DMS79 treated with DMSO at 0.1 percent for 48 hours (cell line): ENCODE measurements at places on chromosomes 16 and 17.
A peak's percentile ranks its signal among the peaks of the same experiment; 100 is the strongest.

GRCh38 chr17:279331-279730 is 73.3 kb downstream of the RPH3AL start:
- no peak for DNase-seq

GRCh38 chr16:81099958-81100357 is 3.8 kb upstream of the GCSH start:
- no peak for DNase-seq

GRCh38 chr17:78572239-78573205 is 4.7 kb downstream of the DNAH17 start:
- DNase-seq: no peak

GRCh38 chr16:4601036-4601863 is 13.4 kb downstream of the UBALD1 start:
- DNase-seq: peak; percentile 71

- DNase-seq: no peak
Observed at GRCh38 chr16:19722269-19722952, 4.3 kb downstream of the IQCK start.

DNA sequence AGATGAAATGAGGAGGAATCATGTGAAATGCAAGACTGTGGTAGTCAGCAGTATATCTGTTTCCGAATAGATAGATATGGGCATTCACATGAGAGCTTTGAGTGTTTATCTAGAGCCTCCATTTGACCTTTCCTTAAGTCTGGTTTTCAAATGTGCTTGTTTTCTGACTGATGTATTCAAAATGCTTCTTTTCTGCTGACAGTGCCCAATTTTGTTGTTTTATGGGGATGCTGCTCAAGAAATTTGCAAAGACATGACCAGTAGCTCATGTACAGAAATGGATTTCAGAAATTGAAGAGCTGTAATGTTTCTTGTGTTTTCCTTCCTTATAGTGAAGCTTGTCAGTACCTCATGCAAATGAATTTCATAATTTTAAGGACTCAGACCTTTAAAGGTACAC is 903.4 kb upstream of the CDH8 start:
- no peak for DNase-seq

- no peak for DNase-seq
Observed at GRCh38 chr17:65218261-65218660, 81.1 kb downstream of the RGS9 start.

- no peak for DNase-seq
Observed at GRCh38 chr16:27152121-27152520, 51.2 kb upstream of the KDM8 start.

GRCh38 chr17:2363851-2364762 is 26.8 kb downstream of the SGSM2 start:
- no peak for DNase-seq

DNA sequence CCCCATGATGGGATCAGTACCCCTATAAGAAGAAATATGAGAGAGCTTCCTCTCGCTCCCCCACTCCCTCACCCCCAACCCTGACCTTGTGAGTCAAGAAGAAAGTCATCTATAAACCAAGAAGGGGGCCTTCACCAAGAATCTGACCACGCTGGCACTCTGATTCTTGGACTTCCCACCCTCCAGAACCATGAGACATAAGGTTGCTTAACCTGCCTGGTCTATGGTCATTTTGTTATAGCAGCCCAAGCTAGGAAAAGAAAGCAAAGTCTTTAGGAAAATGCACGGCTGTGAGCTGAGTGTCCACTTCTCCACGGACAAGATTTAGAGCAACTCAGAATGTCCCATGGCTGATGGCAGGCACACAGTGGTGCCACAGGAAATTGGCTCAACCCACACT is 333.5 kb downstream of the SOX9 start:
- no peak for DNase-seq

GRCh38 chr17:55521186-55521585 is 9.9 kb upstream of the SMIM36 start:
- DNase-seq: no peak

DNA sequence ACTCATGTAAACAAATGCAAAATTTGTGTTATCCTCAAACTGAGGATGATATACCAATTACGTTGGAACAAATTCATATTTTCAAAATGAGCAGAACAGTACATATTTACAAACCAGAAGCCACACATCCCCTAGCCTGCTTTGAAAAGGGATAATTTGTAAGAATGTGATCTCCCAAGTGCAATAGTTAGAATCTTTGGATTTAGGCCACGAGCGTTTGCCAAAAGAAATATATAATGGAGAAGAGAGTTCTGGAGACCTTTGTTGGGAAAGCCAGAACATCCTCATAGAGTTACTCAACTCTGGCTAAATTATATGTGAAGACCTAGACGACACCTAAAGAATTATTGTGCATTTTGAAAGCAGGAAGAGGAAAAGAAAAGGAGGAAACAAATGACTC is 449.3 kb downstream of the KCNJ2 start:
- no peak for DNase-seq

DNA sequence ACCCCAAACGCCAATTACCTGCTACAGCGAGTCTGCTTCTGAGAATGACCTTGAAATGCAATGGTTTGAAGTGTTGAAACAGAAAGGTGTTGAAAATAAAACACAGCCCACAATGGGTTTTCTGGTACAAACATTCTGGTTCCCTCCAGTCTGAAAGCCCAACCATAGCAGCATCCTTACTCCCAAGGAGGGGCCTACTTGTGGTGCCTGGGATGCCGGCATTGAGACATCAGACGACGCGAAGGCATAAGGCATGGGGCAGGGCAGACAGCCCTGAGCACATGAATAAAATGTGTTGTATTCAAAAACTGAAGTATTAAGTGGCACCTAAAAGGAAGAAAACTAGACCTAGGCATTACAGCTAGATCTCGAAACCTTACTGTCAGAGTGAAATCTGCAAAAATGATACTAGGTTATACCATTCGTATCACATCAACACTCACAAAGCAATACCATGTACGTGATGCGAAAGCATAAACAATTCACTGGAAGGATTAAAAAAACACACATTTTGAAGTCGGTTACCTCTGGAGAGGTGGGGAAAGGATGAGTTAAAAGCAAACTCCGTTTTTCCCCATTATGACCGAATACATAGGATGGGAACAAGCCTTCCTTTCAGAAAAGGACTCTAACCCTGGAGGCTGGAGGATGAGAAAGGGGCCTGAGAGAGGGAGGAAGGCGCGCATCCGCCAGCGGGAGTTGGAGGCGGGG is 702 bp downstream of the NUDT21 start:
- peak; percentile 20 for DNase-seq

GRCh38 chr16:67934306-67935100 is 2.1 kb downstream of the PSMB10 start:
- DNase-seq: no peak

DNA sequence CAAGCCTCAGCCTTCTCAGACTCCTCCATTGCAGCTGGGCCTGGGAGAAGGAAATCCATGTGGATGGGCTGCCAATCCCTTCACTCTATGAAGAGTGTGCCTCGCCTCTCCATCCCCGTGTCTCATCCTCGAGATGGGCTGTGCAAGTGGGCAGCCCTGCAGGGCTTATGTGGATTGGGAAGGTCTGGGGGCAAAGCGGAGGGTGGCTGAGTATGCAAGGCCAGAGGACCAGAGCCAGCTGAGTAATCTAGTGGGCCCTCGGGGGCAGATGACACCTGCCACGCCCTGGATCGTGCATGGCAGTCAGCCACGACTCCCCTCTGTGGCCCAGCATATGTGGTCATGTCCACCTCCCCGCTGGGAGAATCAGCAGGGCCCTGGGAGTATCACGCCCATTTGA is 78.9 kb downstream of the IRX5 start:
- DNase-seq: no peak

DNA sequence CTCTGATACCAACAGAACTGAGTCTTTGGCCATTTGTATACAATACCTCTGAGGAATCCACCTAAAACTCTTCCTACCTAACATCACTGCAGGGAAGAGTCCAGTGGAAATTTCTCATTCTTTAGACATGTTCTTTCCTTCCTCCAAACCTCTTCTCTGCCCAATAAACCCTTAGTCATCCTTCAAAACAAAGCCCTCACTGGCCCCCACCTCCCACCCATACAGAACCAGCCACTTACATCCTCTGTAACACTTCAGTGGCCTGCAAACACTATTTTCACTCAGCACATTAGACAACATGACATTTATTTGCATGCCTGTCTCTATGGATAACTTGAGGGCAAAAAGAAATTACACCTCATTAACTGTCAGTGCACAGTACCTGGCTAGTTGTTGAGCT is 200.3 kb upstream of the NOG start:
- no peak for DNase-seq

GRCh38 chr16:62530426-62530825 is 494.2 kb upstream of the CDH8 start:
- DNase-seq: no peak

GRCh38 chr16:52265446-52265861 is 281.5 kb downstream of the TOX3 start:
- DNase-seq: peak; percentile 88

- no peak for DNase-seq
Observed at GRCh38 chr16:878072-878784, 77.7 kb upstream of the GNG13 start.

GRCh38 chr17:9974448-9975381 is 69.6 kb upstream of the RCVRN start:
- no peak for DNase-seq

GRCh38 chr16:87389245-87389644 is 2.9 kb upstream of the MAP1LC3B start:
- DNase-seq: no peak

DNA sequence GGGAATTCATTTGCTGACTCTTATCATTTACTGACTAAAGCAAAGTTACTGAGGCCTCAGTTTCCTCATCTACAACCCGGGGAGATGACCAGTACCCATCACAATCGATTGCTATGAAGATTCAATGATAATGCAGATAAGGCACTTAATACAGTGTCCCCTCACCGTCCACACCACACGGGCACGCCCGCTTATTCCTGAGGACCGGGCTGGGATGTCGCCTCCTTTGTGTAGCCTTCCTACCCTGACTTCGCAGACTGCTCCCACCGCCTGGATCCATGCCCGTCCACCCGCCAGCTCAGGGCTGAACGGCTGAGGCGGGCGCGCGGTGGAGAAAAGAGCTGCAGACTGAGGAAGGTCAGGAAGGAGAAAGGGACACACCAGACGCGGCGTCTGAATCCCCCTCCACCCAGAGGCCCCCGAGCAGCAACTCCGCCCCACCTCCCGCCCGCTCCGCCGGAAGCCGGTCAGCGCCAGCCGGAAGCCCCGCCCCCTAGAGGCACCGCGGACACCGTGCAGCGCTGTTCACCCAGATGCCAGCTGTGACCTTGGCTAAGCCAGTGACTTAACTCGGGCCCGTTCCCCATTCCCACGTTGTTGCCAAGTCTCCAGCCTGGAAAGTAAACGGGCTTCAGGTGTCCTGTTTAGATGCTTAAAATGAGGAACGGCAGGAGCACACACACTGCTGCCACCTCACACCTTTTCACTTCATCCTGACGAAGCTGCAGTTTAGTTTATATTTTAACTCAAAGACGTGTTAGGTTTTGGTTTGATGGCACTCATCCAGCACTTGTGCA is at the start of gene KRABD2:
Gene KRABD2, minus strand, starts transcription at position 434 of the 797 bp plus-strand sequence.
- DNase-seq: peak; percentile 51

GRCh38 chr16:57475711-57476339 is 10.5 kb downstream of the DOK4 start:
- DNase-seq: no peak

DNA sequence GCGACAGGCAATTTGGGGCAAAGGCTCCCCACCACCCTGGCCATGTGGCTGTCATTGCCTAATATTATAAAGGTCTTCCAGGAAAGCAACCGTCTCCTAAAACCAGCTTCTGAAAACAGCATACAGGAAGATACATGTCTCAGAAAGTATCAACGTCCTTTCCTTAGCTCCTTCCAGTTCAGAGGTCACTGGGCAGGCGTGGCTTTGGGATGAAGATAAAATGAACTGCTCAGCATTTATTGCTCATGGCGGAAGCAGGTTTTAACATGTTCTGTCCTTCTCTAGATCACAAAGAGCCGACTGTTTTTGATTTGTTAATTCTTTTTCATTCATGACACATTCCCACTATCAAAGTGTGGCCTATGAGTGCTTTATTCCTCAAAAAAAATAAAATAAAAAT is 8.0 kb downstream of the CFAP20 start:
- DNase-seq: no peak

- DNase-seq: no peak
Observed at GRCh38 chr17:40843242-40843641, 20.8 kb upstream of the KRT10 start.

- DNase-seq: no peak
Observed at GRCh38 chr17:74524653-74525464, 6.4 kb downstream of the CD300LB start.

GRCh38 chr17:50487213-50488096 is 8.8 kb downstream of the RSAD1 start:
- peak; percentile 61 for DNase-seq

GRCh38 chr16:57031156-57031555 is 41.8 kb downstream of the NLRC5 start:
- DNase-seq: no peak

GRCh38 chr16:24491731-24492130 is 47.6 kb upstream of the RBBP6 start:
- no peak for DNase-seq

DNA sequence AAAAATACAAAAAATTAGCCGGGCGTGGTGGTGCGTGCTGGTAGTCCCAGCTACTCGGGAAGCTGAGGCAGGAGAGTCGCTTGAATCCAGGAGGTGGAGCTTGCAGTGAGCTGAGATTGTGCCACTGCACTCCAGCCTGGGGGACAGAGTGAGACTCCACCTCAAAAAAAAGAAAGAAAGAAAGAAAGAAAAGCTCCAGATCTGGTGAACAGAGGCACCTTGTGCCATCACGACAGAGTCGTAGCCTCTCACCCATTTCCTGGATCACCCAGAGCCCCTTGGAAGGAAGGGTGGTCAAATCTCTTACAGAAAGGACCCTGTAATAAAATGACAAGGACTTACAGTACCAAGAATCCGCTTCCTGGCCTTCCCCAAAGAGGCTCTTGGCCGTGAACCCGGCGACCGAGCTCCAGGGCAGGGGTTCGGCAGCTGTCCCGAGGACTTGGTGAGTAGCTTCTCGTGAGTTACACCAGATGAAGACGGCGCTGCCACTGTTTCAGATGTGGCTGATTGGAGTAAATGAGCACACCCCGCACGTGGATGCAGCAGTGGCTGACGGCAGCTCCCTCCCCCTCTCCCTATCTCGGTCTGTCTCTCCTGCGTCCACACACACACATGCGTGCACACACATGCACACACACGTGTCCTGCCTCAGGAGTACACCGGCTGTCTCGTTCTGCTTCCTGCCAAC is 13.5 kb downstream of the LGALS3BP start:
- no peak for DNase-seq

DNA sequence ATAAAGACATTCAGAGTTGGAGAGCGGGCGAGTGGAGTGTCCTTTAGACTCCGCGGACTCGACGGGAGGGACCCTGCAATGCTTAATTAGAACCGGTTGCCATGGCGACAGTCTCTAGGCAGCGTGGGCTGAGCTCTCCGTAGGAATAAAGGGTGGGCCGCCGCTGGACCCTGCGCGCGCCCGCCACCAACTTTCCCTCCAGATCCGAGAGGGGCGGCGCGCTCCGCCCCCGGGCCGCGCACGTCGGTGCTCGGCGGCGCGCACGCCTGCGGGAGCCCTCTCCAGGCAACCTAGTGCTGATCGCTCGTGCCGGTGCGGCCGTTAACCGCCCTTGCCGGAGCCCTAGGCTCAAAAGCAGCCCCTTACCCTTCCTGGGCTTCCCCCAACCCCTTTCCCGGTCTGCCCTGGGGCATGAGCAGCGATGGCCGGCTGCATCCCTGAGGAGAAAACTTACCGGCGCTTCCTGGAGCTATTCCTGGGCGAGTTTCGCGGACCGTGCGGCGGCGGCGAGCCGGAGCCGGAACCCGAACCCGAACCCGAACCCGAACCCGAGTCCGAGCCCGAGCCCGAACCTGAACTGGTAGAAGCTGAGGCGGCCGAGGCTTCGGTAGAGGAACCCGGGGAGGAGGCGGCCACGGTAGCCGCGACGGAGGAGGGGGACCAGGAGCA is at the start of gene PPM1E:
Gene PPM1E, plus strand, starts transcription at position 278 of the 669 bp plus-strand sequence.
- peak; percentile 79 for DNase-seq
